ENCODE measurements at places on chromosomes 2 and 18. TPM values are rescaled to one million over a fixed set of nuclear protein-coding genes. Genes with fewer than 3 reads are reported as not detected.

Gene ZNF396
- 3.6 TPM for total RNA-seq

Gene SOWAHC
- 7.3 TPM for total RNA-seq

Gene ST6GAL2
- 0.06 TPM for total RNA-seq

Gene RALB
- total RNA-seq: 101 TPM

Gene EVX2
- not detected for total RNA-seq

Gene ACTG2
- total RNA-seq: 4.8 TPM

Gene PLGLB2
- total RNA-seq: 2.7 TPM

Gene POU3F3
- not detected for total RNA-seq

Gene PER2
- total RNA-seq: 13.1 TPM

Gene SCN7A
- total RNA-seq: 1.1 TPM

Gene VWC2L
- not detected for total RNA-seq

Gene STON1
- 19.6 TPM for total RNA-seq

Gene PLGLB1
- total RNA-seq: 5.8 TPM

Gene SLC35F6
- total RNA-seq: 40.0 TPM

Gene PTPRN
- total RNA-seq: not detected

Gene FAM237A
- not detected for total RNA-seq

Gene PDE1A
- 7.8 TPM for total RNA-seq

Gene PLEKHH2
- 12.3 TPM for total RNA-seq

Gene KLHL29
- 10.3 TPM for total RNA-seq

Gene UCN
- 2.2 TPM for total RNA-seq

Gene HOXD12
- not detected for total RNA-seq

Gene TXNDC9
- 49.7 TPM for total RNA-seq

Gene KATNAL2
- total RNA-seq: 8.1 TPM

Gene SLC66A3
- 70.0 TPM for total RNA-seq

Gene TMEM200C
- 1.0 TPM for total RNA-seq

Gene GDF7
- 0.83 TPM for total RNA-seq

Gene CMPK2
- total RNA-seq: 12.2 TPM

Gene OTOS
- not detected for total RNA-seq

Gene ALK
- 0.28 TPM for total RNA-seq

Gene DOK6
- total RNA-seq: 2.0 TPM

Gene PRADC1
- total RNA-seq: 14.4 TPM

Gene CROCC2
- 1.2 TPM for total RNA-seq

Gene LOXHD1
- 6.0 TPM for total RNA-seq

Gene SLC19A3
- total RNA-seq: 0.23 TPM
